ENCODE measurements at places on chromosomes 13 and 19.

GRCh38 chr19:2026770-2027169, 11.3 kb upstream of the BTBD2 start:
- DNase-seq: no peak

GRCh38 chr13:78596736-78597601, 6.4 kb downstream of the POU4F1 start:
- no peak for DNase-seq

DNA sequence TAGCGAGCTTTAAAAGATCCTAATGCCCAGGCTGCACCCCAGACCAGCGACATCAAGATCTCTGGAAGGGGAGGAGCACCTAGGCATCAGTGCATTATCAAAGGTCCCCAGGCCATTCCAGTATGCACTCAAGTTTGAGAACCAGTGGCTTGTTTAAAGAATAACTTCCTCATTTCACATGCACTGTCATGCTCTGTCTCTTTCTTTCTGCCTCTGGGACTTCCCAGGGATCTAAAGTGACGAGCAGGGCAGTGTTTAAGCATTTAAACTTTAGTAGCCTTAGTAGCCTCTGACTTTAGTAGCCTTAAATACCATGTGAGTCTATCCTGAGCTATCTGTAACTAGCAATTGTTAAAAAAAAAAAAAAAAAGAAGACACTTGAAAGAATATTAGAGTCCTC, 8.9 kb upstream of the FARP1 start:
- no peak for DNase-seq

- DNase-seq: no peak
Measured at GRCh38 chr13:112012016-112012704, 54.8 kb upstream of the SOX1 start.

GRCh38 chr13:113112893-113113845, 7.6 kb downstream of the F7 start:
- DNase-seq: no peak

DNA sequence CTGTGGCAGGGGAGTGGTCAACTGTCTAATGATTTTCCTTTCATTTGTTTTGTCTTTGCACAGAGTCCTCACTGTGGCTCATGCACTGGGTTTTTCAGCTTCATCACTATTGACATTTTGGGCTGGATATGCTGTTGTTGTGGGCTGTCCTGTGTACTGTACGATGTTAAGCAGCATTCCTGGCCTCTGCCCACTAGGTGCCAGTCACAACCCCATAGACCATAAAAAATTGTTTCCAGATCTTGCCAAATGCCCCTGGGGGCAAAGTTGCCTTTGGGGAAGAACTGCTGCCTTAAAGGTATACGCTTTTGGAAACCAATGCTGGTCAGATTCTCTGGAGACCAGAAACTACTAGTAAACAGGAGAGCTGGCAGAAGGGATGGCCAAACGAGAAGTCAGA, 310.4 kb downstream of the SPRY2 start:
- DNase-seq: no peak

GRCh38 chr13:113616991-113617749, 32.6 kb downstream of the TFDP1 start:
- DNase-seq: no peak

- DNase-seq: no peak
Measured at GRCh38 chr13:99514801-99515200, 13.5 kb downstream of the TM9SF2 start.

DNA sequence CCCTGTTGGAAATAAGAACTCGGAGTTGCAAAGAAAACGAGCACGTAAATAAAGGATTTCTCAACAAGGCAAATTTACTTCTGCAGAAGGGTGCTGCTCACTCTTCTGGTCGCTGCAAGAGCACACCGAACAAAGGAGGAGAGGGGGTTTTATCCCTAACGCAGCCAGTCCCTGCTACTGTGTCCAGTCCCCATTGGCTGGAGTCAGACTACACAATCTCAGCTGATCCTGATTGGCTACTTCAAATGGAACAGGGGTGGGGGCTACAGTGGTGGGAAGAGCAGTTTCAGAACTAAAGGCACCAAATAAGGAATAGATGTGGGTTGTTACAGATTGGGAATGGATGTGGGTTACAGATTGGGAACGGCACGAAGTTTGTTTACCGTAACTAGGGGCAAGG, 63.9 kb upstream of the MCF2L start:
- no peak for DNase-seq

GRCh38 chr19:4830332-4830731, 1.2 kb downstream of the TICAM1 start:
- DNase-seq: no peak
